ENCODE measurements at places on chromosomes 3 and 15. TPM values are rescaled to one million over a fixed set of nuclear protein-coding genes. Genes with fewer than 3 reads are reported as not detected.

The SLC12A1 gene
- total RNA-seq, result not detected

The CHP1 gene
- total RNA-seq, result 87.9 TPM

The KLHL18 gene
- total RNA-seq, result 22.9 TPM

The CPNE9 gene
- total RNA-seq, result not detected

The SERPINI1 gene
- 2.6 TPM for total RNA-seq

The XIRP1 gene
- total RNA-seq, result not detected

The ITGA11 gene
- total RNA-seq, result 159 TPM

The ST6GAL1 gene
- 1.3 TPM for total RNA-seq

The DCLK3 gene
- total RNA-seq, result under 0.01 TPM

DNA sequence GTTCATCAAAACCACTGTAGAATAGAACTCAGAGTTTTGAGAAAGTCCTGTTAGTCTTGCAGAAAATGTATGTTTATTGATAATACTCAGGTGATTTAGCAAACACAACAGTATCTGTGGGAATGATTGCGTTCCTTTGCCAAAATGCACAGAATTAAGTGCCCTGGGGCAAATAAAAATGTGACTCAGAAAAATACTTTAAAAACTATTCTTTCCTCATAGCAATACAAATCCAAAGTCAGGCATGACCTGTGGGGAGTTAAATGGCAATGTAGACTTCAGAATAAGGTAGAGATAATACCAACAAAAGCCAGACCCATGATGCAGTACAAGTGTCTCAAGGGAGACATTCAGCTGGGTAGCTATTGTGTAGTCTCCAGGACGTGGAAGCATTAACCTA is 72.3 kb upstream of the SNTN start:
- DNase-seq, result no peak

GRCh38 chr3:42101048-42101447 is 9.9 kb downstream of the TRAK1 start:
- DNase-seq, result peak; percentile 83

DNA sequence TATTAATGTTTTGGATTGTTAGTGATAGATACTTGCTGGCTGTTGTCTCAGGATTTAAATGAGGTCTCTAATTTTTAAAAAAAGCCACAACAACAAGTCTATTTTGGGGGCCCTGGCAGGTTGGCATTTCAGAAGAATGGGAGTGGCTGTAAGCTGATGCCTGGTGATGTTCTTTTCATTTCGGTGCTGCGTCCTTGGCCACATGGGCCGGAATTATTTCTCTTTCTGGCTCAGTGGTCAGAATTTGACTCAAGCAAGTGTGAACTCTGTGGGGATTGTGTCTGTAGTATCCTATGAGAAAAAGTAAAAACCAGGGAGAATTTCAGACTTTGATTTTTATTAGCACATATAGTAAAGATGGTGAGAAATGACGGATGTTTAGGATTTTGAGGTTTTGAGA is 203.0 kb downstream of the AKAP13 start:
- no peak for DNase-seq

DNA sequence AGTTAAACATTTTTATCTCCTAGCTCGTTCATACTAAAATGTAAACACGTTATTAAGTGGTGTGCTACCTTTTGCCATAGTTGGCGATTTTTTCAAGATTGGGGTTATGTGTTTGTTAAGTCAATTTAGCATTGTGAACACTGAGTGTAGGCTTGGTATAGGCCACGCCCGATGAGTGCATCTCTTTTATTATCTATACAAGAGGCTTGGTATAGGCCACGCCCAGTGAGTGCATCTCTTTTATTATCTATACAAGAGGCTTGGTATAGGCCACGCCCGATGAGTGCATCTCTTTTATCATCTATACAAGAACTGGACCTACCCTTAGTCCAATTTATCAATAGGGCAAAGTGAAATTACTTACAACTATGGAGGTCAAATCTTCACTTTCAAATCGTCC is 70.4 kb downstream of the NIPA2 start:
- no peak for DNase-seq

DNA sequence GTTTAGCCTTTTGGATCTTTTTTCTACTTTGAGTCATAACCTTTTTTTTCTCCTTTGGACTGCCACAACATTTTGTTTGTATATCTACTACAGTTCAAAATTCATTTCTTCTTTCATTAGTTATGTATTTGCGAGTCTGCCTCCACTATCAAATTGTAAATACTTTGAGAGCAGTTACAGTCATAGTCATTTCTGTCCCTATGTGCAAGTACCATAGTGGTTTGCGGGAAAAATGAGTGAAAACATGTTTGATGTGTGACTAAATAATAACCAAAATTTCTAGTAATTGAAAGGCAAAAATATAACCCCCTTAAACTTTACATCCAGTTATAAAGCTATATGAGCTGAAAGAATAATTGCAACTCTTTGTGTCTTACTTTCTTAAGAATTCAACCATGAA is 45.8 kb upstream of the CCDC50 start:
- DNase-seq, result no peak

GRCh38 chr15:37037850-37038715 is 62.3 kb downstream of the MEIS2 start:
- no peak for DNase-seq

DNA sequence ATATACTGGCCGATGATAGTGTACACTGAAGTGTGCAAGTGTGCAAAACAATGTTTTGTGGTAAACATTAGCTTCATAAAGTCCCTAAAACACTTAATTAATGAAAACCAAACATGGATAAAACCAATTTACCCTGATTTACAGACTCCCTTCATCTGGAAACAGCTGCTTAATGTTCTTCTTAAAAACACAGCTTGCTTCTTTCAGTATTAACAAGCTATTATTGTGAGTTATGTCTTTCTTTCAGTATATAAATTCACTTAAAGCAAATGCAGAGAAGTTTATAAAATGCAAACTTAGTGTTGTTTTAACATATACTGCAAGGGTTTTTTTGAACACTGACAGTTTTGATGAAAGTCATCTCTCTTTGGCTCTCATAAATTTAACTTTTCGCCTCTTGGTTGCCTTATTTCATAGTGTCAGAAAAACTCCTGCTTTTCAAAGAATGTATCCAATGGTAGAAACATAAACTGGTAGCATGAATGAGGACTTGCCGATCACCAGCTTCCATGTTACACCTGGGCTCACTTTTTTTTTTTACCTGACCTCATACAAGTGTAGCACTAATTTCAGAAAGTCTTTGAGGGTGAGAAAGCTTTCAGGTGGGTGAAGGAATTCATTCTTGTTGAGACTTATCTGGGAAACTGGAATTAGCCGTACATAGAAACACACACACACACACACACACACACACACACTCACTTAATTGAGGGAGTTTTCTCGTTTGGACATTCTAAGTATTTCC is 532.2 kb downstream of the ROBO2 start:
- no peak for DNase-seq

DNA sequence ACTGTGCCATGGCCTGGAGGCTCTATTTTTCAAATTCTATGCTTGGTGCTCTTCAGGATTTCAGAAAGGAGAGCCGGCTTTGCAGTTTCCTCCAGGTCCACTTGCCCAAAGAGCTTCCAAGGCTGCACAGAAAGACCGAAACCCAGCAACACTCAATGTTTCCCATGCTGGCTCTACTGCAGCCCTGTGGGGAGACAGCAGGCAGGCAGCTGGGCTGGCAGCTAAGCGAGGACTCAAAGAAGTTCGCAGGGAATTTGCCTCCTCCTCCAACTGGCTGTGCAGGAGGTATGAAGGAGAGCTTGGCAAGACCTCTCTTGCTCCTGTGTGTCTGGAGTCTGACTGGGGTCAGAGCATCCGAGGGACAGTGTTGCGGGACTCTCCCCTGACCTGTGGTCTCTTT is 17.4 kb upstream of the ITGA11 start:
- no peak for DNase-seq

DNA sequence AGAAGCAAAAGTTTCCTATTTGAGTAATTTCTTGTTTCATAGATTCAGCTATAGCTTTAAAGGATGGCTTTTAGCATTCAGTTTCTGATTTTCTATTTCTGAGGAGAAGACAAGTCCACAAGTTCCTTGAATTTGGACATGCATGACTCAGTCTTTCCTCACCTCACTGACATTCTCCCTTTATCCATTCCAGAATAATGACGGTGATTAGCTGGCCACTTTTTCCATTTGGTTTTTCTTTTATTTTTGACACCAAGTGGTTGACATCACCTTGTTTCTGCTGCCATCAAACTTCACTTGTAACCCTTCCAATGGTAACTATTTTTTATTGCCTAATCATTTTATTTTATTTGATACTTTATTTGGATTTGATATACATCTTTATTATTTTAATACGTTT is 404.4 kb upstream of the KCNMB2 start:
- no peak for DNase-seq

GRCh38 chr15:101438482-101439284 is 50.8 kb downstream of the PCSK6 start:
- no peak for DNase-seq

DNA sequence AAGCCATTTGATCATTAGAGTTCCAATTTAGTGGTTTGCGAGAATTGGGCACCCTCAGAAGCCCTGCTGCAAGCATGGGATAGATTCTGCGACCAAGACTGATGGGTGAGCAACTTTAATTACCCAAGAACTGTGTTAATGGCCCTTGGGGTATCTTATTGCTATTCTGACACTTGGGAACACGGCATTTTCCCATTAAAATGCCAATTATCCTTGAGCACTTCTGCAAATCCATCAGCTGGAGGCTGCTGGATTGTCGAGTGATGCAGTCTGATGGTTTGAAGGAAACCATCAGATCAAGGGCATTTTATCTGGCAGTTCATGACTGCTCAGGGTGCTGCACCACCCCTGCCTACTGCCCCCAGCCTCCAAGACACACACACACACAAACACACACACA is 183.6 kb upstream of the PROK2 start:
- no peak for DNase-seq

DNA sequence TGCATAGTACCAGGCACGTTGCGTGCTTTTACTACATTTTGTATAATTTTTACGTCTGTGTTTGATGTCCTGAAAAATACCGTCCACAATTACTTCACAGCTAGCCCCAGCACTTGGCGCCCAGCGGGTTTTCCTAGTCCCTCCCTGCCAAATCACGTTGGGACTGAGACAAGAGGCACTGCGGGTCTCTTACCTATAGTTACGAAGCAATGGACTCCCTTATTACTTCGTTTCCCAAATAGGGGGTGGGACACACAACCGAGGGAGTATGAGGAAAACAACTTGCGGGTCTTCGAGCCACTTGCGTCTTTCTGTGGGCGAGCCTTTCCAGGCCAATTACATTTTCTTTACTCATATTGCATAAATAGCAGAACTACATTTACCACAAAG is 620 bp upstream of the CMSS1 start:
- DNase-seq, result no peak

DNA sequence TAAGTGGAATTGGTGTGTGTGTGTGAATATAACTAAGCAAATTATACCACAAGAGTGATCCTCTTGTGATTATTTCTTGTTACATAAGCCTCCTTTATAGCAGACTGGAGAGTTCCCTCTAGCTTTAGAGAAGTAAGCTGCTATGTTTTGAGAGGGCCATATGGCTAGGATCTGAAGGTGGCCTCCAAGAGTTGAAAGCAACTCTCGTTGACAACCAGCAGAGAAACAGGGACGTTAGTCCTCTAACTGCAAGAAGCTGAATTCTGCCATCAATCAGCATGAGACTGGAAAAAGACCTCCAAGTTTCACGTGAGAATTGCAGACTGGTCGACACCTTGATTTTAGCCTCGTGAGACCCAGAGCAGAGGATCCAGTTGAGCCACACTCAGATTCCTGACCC is 278.5 kb upstream of the ZNF717 start:
- no peak for DNase-seq

GRCh38 chr3:113275929-113276750 is 64.8 kb downstream of the BOC start:
- peak; percentile 51 for DNase-seq

- no peak for DNase-seq
These were observed 18.4 kb downstream of the GYG1 start for GRCh38 chr3:149009732-149010131.

GRCh38 chr3:23387286-23387918 is 184.3 kb downstream of the UBE2E2 start:
- no peak for DNase-seq

GRCh38 chr3:151318313-151318712 is 1.7 kb upstream of the GPR87 start:
- DNase-seq, result peak; percentile 70

DNA sequence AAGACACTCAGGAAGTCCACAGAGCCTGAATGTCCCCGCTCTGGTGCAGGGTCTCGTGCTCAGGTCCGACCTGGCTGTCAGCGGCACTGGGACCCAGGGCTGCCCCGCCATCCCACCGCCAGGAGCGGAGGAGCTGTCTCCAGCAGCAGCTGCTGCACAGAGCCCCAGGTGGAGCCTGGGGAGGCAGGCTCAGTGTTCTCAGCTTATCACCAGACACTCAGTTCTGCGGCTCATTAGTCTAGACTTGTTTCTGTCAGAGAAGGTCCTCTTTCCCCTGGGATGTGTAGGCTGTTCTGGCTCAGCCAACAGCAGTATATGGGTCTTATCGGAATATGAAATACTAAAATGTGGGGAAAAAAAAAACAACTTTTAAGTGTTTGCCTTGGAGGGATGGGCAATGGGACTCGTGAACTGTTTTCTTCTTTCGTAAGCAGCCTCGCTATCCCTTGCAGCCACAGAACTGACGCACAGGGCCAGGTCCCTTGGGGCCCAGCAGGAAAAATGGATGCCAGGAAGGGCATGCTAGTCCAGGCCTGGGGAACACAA is 75.9 kb downstream of the KLF13 start:
- peak; percentile 89 for DNase-seq

- no peak for DNase-seq
These were observed 29.8 kb downstream of the IRAK2 start for GRCh38 chr3:10194328-10195071.

GRCh38 chr3:24765399-24765798 is 270.7 kb upstream of the THRB start:
- DNase-seq, result no peak

DNA sequence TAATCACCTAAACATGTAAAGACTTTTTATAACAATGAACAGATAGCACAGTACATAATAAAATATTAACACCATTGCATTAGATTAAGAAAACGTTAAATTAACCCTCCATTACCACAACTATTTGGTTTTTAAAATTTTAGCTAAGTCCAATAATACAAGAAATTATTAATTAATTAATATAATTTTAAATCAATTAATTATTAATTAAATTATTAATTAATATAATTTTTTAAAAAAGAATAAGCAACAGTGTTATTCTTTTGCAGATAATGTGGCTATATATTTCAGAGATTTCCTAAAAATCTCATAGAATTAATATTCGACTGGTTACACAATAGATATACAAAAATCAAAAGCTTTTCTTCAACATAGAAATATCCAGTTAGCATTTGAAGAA is 82.5 kb downstream of the ECT2 start:
- no peak for DNase-seq

DNA sequence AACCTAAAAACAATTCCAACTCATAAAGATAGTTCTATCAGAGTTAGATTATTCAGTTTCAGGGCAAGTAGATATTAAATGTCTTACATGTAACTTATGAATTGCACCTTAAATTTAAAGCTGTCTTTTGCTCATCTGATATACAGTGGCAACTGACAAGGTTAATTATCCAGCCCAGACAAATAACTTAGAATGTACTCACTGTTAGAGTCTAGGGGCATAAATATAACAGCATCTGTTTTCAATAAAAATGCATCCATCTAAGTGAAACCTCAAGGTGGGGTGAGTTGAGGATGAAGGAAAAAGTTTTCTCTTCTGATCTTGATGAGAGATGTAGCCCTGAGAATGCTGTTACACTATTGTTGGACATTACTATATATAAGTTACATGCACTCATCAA is 112.6 kb downstream of the FBN1 start:
- DNase-seq, result no peak
